Fibroblast of the conjunctiva (primary cell): ENCODE measurements at places on chromosomes 7 and 10.

GRCh38 chr7:43754596-43754995, 3.9 kb upstream of the BLVRA start:
- DNase-seq: no peak

DNA sequence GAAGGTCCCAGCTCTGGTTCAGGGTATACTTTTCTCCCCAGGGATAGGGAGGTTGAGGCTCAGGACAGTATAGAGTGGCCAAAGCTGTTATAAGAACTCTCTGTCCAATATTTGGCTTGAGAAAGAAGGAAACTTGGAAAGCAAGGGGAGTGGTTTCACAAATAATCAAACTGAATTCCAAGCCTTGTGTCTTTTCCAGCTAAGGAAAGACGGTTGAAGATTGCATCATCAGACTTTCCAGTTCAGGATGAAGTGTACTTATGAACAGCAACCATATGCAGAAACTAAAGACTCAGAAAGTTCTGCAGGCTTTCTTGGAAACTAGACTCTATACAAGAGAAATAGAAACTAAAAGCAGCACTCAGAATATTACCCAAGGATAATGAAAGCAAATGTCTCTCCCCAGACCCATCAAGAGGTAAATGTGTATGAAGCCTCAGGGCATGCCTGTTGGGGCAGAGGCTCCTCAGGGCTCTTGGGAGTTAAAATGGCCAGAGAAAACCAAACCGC, 46.4 kb downstream of the RAMP3 start:
- peak; percentile 77 for DNase-seq

DNA sequence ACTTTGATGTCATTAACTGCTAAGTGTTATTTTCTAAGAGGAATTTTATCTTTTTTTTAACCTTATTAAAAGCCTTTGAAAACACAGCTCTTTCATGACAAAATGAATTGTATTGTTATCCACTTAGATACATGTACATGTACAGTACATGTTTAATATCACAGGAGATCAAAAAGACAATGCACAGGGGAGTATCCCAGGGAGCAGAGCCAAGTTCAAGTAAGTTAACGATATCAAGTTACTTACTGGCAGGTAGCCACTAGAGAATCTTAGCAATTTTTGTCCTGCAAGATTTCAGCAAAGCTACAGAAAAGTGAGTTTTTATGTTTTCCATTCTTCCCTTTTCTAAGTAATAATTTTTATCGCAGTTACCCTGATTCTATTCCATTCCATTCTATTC, 33.9 kb upstream of the ARL4A start:
- peak; percentile 27 for DNase-seq

GRCh38 chr7:4626318-4626845, 55.7 kb upstream of the FOXK1 start:
- no peak for DNase-seq

DNA sequence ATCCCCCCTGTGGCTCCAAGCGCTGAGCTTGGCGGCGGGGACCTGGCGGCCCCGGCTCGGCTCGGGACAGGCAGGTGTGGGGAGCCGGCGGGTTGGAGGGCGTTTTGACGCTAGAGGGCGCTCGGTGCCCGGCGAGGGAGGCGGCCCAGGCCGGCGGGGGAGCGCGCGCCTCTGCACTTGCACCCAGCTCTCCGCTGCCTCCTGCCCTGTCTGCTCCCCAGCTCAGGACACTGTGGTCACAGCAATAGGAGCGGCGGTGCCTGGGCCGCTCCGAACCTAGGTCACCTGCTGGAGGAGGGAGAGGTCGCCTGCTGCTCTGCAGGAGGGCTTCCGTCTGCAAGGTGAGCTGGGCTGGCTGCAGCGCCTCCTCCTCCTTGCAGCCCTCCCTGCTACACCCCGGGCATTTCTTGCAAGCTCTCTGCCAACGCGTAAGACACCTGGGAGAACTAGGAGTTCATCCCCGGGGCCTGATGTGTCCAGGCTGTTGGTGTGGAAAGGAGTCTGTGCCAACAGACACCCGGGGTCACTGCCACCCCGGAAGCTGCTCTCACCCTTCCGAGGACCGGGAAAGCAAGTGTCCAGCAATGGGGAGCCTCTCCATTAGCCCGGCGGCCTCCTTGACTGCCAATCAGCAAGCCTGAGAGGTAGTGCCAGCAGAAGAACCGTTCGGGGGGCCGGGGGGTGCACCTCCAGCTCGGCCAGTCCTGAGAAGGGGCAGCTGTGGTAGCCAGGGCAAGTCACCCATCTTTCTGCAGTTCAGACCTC, 620.4 kb downstream of the GALNT17 start:
- no peak for DNase-seq

DNA sequence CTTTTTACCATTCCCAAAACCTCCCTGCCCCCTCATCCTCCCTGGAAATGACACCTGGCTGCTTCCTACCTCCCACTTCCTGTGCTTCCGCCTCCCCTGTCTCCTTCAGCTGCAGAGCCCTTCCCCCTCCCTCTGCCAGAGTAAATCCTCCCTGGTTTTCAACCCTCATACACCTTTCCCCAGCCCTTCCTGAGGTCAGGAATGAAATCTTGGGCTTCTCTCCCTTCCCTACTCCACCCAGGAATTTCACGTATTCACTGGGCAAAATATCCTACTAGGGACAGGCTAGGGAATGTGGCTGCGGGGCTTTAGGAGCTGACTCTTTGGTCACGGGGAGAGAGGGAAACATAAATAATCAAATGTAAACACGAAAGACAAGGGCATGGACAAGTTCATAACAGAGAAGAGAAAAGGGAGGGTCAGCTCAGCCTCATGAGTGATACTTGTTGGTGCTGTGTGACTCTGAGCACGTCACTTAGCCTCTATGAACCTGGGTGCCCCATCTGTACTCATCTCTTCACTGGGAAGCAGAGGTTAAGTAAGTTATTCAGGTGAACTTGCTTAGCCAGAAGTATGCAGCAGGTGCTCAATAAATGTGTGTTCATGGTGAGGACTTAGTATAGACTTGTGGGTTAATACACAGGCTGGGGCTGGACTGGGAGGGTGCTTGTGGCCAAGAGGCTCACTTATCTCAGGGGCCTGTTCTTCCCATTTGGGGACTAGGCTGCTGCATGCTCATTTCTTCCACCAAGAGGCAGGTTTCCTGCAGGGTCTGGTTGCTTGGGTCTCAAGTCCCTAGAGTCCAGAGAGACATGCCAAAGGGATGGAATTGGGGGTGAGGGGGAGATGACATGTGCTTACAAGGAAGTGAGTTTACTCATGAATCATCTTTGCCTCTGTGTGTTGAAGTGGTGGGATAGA, 10.0 kb upstream of the DUSP5 start:
- DNase-seq: no peak

- DNase-seq: peak; percentile 24
Measured at GRCh38 chr7:70040970-70041766, 442.9 kb downstream of the AUTS2 start.

DNA sequence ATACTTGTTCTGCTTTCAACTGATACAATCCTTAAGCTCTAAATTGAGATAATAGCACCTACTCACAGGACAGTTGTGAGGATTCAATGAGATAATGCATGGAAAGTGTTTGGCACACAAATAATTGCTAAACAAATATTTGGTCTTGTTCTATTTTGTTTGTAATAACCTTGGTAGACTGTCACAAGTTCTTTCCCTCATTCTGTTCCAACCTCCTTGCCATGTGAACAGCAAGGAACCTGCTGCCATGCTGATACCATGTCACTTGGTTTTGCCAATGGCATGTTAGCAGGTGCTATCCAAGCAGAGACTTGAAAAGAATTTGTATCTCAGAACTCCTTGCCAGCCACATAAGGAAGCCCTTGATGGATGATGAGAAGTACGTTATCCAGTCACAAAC, 24.8 kb upstream of the TECTB start:
- no peak for DNase-seq

DNA sequence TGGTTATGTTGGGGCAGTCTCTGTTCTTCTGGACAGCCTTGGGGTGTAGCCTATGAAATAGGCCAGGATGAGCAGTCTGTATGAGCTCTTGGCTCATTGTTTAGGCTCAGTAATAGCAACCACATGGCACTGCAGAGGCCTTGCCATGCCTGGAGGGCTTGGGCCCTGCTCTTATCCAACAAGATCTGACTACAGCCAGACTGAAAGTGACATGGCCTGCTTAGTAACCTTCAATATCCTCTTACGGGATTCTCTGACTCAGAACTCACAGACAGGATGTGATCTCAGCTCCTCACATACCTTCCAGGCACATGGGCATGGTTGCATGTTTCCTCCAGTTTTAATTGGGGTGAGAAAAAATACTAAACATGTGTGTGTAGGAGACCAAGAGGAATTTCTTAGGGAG, 289.3 kb downstream of the PTEN start:
- DNase-seq: peak; percentile 92
